ENCODE measurements at places on chromosomes 5 and 9.
A peak's percentile ranks its signal among the peaks of the same experiment; 100 is the strongest.

DNA sequence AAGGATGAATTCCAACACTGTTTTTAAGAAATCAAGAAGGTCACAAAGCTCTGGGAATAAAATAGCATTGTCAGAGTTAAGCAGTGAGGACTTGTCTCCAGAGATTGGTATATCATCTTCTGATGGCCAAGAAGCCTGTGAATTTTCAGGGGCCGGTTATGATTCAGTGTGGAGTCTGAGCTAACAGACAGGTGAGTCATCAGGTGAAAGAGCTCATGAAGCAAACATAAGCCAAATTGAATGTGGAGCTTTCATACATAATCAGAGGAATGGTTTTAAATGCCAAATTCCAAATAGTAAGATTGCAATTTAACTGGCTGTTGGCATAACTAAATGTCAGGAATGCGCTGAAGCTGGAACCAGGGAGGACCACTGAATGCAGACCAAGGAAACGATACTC, 494.2 kb downstream of the MTRR start:
- DNase-seq: no peak

DNA sequence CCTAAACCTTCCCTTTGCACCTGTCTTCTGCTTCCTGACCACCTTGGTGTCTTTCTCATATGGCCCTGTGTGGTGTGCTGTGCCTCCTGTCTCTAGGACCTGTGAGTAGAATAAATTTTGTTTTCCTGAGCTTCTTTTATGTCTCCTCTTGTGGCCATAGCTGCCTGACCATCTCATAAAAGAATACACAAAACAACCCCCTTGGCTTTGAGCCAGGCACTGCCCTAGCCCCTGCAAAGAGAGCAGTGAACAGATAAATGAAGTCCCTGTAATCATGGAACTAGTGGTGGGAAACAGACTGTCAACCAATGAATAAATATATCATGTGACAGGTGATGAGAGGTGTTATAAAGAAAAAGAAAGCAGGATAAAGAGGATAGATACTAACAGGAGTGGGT, 485.1 kb downstream of the CSNK1G3 start:
- DNase-seq: no peak

DNA sequence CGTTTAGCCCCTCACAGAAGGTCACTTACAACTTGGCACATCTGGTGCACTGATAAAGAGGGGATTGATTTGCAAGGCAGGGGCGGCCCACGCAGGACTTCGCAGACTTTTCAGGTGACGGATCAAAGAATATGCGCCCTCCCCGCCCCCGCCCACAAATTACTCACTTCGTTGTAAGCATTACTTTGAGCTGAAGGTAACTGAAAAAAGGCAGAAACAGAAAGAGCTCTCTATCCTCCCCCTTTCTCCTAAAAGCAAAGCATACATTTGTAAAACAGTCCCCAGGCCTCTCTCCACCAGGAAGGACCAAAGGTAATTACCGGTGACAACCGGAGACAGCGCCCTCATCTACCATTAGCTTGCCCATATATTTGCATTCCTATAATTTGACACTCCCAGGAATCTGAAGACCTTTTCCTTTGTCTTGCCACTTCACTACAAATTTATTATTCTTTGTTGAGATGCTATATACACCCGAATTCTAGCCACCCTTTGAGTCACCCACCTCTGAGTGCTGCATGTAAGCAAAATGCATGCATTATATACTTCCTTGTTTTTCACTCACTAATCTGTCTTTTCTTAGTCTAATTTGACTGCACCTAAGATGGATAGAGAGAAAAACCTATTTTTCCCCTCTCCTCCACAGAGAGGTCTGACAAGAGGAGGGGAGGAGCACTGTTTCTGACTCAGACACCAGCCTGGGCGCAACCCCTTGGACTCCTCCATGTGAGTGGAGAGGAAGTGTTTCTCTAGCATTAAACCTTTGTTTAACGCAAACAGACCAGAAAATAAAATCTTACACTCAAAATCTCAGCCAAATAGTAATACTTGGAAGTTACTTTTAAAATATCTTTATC, 74.7 kb upstream of the SPIN1 start:
- DNase-seq: peak; percentile 30

DNA sequence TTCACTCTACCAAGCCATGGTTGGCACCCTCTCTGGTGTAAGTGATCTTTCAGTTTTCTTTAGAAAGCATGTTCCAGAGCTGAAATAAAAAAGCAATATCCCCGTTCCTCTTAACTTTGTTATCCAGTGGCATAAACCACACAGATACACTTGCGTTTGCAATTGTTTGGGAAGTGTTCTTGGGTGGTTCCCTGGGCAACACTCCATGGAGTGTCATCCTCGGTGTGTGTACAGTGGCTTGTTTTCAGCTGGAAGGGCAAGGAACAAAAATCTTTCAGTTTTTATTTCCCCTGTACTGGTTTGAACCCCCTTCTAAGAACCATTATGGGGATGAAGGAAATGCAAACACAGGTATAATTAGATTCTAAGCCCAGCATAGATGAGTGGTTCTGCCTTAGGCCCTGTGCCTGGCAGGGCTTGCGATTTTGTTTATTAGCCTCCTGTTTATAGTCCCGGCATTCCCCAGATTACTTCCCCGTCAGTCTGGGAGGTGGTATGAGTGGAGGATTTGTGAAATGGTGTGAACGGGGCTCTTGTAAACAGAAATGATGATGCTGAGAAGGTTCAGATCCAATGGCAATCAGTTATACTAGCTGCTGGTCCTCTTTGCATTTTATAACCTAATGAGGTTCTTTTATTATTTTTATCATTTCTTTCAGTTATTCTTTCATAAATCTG, 76.0 kb upstream of the CD180 start:
- DNase-seq: no peak

DNA sequence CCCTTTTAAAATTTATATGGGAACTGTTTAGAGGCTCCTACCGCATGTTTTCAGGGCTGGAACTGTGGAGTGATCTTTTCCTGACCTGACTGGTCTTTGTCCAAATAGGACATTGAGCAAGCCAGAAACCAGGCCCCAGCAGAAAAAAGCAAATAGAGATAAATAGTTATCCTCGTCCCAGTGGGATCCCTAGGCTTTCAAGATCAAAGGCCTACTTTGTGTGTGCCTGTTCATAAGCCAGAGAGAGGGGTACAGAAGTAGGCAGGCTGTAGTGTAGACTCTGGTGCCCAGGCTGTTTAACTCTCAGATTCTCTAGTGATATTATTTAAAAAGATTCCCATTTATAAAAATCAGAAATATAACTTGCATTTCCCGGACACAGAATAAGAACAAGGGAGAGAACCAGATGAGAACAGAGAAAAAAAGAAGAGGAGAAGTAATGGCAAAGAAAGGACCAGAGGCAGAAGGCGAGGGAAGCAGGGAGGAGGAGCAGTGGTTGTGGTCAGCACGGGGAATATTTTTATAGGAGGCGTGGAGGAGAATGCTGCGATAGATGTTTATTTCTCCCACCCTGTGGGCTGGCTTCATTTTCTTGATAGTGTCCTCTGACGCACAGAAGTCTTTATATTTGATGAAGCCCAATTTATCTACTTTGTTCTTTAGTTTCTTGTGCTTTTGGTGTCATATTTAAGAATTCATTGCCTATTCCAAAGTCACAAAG, 101.2 kb downstream of the AOPEP start:
- no peak for DNase-seq

DNA sequence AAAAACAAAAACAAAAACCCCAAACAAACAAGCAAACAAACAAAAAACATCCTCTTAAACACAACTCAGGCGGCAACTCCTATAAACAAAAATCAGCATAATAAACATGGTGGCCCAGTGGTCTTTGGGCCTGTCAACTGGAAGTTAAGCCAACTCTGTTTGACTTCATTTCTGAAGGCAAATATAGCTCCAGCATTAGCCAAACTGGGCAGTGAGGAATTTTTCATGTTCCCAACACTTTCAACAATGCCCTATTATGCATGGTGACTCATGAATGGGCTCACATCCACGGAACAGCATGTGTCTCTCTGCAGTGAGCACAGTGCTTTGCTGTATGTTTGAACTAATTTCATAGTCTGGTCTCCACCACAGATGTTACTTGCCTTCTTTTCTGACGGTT, 143.9 kb upstream of the STC2 start:
- no peak for DNase-seq

DNA sequence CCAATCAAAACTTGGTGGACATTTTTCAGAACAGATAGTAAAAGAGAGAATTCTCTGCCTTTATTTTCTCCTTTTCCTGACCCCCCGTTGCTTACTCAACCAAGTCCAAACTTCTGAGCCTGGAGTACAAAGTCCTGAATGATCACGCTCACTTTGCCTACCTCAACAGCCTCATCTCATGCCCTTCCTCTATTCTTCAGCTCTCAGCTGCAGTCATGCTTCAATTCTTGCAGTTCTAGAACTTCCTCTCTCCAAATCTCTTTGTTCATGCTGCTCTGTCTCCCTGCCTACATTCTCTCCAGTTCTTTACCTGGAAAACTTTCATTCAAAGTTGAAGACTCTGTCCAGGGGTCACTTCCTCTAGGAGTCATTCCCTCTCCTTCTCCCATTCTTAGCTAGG, 398.5 kb upstream of the SLC24A2 start:
- no peak for DNase-seq

- no peak for DNase-seq
Observed at GRCh38 chr5:150640311-150641005, at the start of gene SYNPO. Gene SYNPO, plus strand, starts transcription at chr5:150640660. Its CDS starts 7,616 bp downstream, at chr5:150648276.

DNA sequence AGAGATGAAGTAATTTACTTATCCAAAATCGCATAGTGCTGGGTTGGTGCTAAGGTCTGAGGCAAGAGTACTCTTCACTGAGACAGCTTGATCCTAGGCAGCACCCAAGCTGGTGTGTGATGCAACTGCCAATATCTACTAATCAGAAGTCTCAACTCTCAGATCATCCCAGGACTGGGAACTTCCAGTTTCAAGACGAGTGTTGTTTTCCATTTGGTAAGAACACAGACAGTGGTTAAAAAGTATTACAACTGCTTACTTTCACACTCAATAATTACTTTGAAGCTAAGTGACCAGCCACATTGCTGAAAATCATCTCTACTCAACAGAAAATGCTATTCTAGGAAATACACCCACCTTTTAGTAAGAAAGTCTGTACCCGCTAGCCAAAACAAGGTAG, 45.3 kb downstream of the FBXW11 start:
- DNase-seq: no peak

DNA sequence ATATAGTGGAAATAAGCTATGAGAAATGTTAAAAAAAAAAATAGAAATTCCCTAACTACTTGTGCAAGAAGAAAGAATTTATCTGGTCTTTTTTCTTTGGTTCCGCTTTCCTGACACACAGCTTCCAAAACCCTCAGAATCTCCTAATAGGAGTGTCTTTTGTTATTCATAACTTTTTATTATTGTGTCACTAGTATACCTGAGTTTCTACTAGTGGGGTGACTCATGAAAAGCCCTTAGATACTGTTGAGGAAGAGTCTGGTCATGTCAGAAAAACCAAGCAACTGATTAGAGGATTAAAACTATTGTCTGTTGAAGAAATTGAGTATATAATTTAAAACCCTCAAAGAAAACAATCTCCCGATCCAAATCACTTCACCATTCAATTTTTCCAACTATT, 152.8 kb upstream of the IFNE start:
- no peak for DNase-seq

GRCh38 chr5:80255431-80255810, 427 bp downstream of the SERINC5 start:
- DNase-seq: peak; percentile 40

DNA sequence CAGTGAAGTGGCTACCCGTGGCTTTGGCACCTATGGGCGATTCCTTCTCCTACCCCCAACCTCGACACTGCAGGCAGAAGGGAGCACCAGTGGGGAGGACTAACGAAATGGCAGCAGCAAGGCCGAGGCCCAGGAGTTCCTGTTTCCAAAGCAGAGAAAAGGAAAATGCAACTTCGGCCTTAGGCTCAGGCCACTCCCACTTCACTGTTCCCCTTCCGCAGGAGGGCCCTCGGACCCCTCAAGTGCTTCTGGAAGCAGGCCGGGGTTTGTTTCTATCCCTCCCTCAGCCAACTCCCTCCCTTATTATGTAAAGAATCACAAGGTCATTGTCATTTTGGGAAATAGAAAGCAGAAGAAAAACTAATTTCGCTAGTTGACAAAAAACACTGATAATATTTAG, 36.4 kb upstream of the NKX2-5 start:
- DNase-seq: no peak

- DNase-seq: no peak
Observed at GRCh38 chr5:156186760-156187159, 140.2 kb upstream of the SGCD start.

- no peak for DNase-seq
Observed at GRCh38 chr9:69744688-69745380, 15.0 kb downstream of the PTAR1 start.

- DNase-seq: no peak
Observed at GRCh38 chr5:170632266-170632984, 128.6 kb downstream of the KCNIP1 start.

- no peak for DNase-seq
Observed at GRCh38 chr5:113331209-113331551, 103.6 kb downstream of the TSSK1B start.

DNA sequence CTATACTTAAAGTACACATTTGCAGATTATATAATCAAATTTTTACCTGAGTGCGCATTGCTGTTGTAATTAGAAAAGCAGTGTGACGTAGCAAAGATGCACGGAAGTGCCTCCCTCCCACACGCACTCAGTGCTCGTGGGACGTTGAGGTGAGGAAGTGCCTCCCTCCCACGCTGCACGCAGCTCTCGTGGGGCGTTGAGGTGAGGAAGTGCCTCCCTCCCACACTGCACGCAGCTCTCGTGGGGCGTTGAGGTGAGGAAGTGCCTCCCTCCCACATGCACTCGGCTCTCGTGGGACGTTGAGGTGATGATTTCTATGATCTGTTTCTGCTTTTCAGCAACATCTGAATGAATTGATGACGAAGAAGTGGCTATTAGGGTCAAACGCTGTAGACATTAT, 21.0 kb downstream of the EXOC3 start:
- peak; percentile 70 for DNase-seq

- DNase-seq: no peak
Observed at GRCh38 chr5:116573702-116574366, 789 bp downstream of the SEMA6A start.

DNA sequence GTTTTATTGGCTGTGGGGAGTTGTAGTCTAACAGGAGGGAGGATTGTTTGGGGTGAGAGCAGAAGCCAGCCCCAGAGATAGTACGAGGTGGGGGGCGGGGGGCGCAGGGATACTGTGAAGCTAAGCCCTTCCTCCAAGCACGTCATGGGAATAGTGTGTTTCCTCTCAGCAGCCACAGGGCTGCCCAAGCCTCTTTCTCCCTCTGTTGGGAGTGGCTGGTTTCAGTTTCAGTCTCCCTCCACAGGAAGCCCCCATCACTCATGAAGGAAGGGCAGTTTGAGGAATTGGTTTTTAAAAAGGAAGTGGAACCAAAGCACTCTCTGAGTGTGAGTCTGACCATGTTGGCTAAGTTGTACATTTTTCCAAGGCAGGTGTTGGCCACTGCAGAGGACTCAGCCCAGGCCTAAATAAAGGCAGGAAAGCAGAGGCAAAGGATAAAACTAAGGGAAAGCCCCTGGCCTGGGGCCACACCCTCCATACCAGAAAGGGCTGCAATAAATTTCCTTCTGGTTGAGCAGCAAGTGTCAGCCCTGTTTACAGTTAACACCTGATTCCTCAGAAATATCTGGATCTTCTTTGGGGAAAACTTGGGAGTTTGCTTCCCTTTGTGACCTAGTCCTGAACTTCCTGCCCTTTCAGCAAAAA, 3.2 kb downstream of the RAB24 start:
- DNase-seq: no peak

Measured in stimulated activated CD4-positive, alpha-beta T cell treated with anti-CD3 and anti-CD28 coated beads, Interleukin-1b, Interleukin-23, amount 100 ng/mL, for 4 hours (primary cell).